A549 treated with CpdA at 1 μM for 4 hours (cell line): ENCODE measurements at places on chromosomes 3 and 15. TPM values are rescaled to one million over a fixed set of nuclear protein-coding genes. Genes with fewer than 3 reads are reported as not detected.

Gene SLCO2A1
- total RNA-seq = 0.02 to 0.07 TPM in 2 of 5 replicates, not detected in the others

Gene ZNF621
- 4.8 to 7.7 TPM (median 6.4 TPM) in 5 replicates for total RNA-seq

Gene CPB1
- not detected in 5 replicates for total RNA-seq

Gene LPP
- 6.3 to 10.2 TPM (median 8.6 TPM) in 5 replicates for total RNA-seq

Gene RTP2
- not detected in 5 replicates for total RNA-seq

Gene CLK3
- total RNA-seq = 39.1 to 43.7 TPM (median 40.5 TPM) in 5 replicates

Gene EPHA3
- total RNA-seq = not detected in 5 replicates

Gene PLIN1
- total RNA-seq = 0.06 to 0.11 TPM (median 0.08 TPM) in 3 of 5 replicates, not detected in the others

Gene NR1I2
- total RNA-seq = not detected in 5 replicates

Gene TRIM71
- 0.01 to 0.03 TPM in 2 of 5 replicates, not detected in the others for total RNA-seq

Gene PSTPIP1
- total RNA-seq = not detected in 5 replicates

Gene LRRC58
- 13.2 to 17.0 TPM (median 15.5 TPM) in 5 replicates for total RNA-seq

Gene COLQ
- total RNA-seq = 0.28 to 0.53 TPM (median 0.36 TPM) in 5 replicates

Gene CILP
- 0.03 to 0.06 TPM (median 0.04 TPM) in 4 of 5 replicates, not detected in the other for total RNA-seq

Gene IRAK2
- 23.0 to 31.6 TPM (median 25.3 TPM) in 5 replicates for total RNA-seq

Gene CFAP44
- 1.7 to 2.5 TPM (median 2.2 TPM) in 5 replicates for total RNA-seq

Gene CNTN4
- not detected in 5 replicates for total RNA-seq

Gene THAP10
- 5.0 to 7.1 TPM (median 5.9 TPM) in 5 replicates for total RNA-seq

Gene IGDCC3
- total RNA-seq = 0.07 to 0.09 TPM (median 0.08 TPM) in 5 replicates

Gene HCLS1
- 0.07 to 0.45 TPM (median 0.13 TPM) in 5 replicates for total RNA-seq

Gene CHRNB4
- total RNA-seq = 0.72 to 1.7 TPM (median 1.1 TPM) in 5 replicates

Gene HRG
- total RNA-seq = 0.02 TPM in 1 of 5 replicates, not detected in the others

Gene PLSCR2
- not detected in 5 replicates for total RNA-seq

Gene LRRIQ4
- not detected in 5 replicates for total RNA-seq

Gene DAZL
- total RNA-seq = not detected in 5 replicates

Gene GOLGA8K
- total RNA-seq = 0.29 to 0.96 TPM (median 0.73 TPM) in 5 replicates

Gene MASP1
- 0.01 to 0.05 TPM in 2 of 5 replicates, not detected in the others for total RNA-seq

Gene TRAT1
- not detected in 5 replicates for total RNA-seq

Gene MKRN3
- total RNA-seq = 1.6 to 4.6 TPM (median 2.5 TPM) in 5 replicates

Gene MST1R
- total RNA-seq = 5.0 to 10.2 TPM (median 7.9 TPM) in 5 replicates

Gene ACTRT3
- 2.6 to 3.1 TPM (median 2.8 TPM) in 5 replicates for total RNA-seq

Gene STAC
- total RNA-seq = 2.6 to 3.3 TPM (median 2.8 TPM) in 5 replicates

Gene ATP2B2
- total RNA-seq = 0.07 to 0.22 TPM (median 0.14 TPM) in 4 of 5 replicates, not detected in the other

Gene ACSBG1
- total RNA-seq = 0.21 to 0.41 TPM (median 0.31 TPM) in 5 replicates

Gene TUSC7
- not detected in 5 replicates for total RNA-seq

Gene PIGX
- total RNA-seq = 26.9 to 32.4 TPM (median 29.9 TPM) in 5 replicates

Gene C3orf62
- 1.8 to 2.6 TPM (median 2.3 TPM) in 5 replicates for total RNA-seq

Gene ABI3BP
- total RNA-seq = 0.75 to 2.8 TPM (median 0.99 TPM) in 5 replicates

Gene SLC28A1
- total RNA-seq = 0.02 to 0.06 TPM (median 0.05 TPM) in 3 of 5 replicates, not detected in the others

Gene CPNE9
- 0.13 to 0.41 TPM (median 0.23 TPM) in 4 of 5 replicates, not detected in the other for total RNA-seq

Gene ALDH1A2
- total RNA-seq = 0.19 to 0.75 TPM (median 0.51 TPM) in 3 of 5 replicates, not detected in the others

Gene TTC21A
- total RNA-seq = 1.4 to 1.9 TPM (median 1.5 TPM) in 5 replicates

Gene SERPINI2
- total RNA-seq = not detected in 5 replicates

Gene ZNF80
- not detected in 5 replicates for total RNA-seq
